ENCODE measurements at places on chromosomes 3 and 15.

GRCh38 chr3:72950372-72950771, 46.2 kb upstream of the PPP4R2 start:
- DNase-seq, result no peak

DNA sequence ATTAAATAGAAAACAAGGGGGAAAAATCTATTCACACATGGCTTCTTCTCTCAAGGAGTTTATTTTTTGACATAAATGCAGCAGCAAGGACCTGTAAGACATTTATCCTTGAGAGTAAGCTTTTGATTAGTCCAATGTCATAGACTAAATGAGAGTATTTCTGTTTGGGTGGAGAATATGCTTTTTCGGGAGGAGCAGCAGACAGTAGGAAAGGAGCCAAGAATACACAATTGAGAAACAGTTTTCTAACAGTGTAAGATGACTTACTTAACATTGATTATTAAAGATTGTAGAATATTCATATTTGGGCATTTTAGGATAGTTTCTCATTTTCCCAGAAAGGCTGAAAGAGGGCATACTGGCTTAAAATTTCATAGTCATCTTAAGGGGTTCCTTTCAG, 65.9 kb upstream of the PAQR5 start:
- DNase-seq, result no peak

DNA sequence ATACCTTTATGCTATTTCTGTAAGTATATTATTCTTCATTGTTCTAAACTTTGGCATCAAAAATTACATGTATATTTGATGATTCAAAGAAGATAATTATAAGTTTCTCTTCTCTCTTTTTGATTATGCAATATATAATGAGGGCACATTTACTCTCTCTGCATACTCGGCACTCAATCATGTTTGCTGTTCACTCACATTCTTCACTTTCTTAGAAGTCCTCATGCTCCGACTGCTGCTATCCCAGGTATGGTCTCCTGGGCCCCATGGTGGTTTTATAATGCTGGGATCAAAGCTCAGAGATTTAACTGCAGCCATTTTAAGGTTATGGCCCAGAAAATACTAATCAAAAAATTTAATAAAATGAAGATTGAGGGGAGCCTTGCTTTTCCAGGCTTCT, 529.7 kb upstream of the IL12A start:
- DNase-seq, result no peak

GRCh38 chr15:33083232-33084081, 111.1 kb downstream of the FMN1 start:
- DNase-seq, result peak; percentile 30

DNA sequence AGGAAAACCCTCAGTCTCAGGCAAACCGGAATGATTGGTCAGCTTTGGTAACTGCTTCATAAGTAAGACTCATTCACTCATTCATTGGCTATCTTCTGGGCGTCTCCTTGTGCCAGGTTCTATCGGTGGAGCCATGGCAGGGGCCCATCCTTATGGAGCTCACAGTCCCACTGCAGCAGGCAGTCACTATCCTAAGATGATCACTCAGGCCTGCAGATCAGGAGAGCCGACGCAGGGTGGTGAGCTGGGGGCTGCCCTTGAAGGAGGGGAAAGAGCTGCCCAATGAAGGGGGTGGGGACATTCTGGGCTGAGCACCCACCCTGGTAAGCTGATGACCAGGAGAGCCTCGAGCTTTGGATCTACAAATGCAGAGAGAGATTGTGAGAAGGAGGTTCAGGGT, 20.5 kb upstream of the FGD5 start:
- DNase-seq, result no peak

- no peak for DNase-seq
These were observed 7.3 kb upstream of the ZBTB38 start for GRCh38 chr3:141360888-141361598.

DNA sequence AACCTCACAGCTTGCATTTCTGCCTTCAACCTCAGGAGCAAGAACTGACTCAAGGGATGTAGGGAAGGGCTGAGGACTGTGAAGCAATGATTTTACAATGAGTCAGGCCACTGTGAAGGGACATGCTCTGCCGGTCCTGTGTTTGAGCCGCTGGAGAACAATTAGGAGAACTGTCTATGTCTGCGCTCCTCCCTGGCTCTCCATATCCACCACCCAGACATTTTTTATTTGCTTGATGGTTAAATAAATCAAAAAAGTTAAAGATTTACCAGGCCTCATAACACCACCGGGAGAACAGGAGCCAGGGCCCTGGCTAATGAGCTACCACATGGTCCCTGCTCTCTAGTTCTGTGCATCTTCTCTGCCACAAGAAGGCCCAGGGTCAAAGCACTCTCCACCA, 29.6 kb downstream of the SEC61A1 start:
- no peak for DNase-seq

- DNase-seq, result peak; percentile 59
These were observed 16.4 kb downstream of the APBA2 start for GRCh38 chr15:28901987-28902745.

- DNase-seq, result no peak
These were observed 2.3 kb upstream of the HRG start for GRCh38 chr3:186663361-186664118.

DNA sequence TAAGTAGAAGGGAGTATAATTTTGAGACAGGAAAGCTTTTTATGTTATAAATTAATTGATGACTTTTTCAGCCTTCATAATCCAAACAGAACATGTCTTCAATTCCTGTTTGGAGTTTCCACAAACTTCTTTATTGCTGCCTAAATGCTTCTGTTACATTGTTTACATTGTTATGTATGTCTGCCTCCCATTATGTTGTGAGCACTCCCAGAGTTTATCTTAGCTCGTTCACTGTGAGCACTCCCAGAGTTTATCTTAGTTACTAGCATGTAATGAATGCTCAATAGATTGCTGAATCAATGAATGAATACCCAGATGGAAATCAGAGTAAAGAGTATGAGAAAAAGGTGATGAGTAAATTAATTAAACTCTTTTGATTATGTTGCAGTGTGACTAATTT, 1178.0 kb downstream of the ROBO1 start:
- no peak for DNase-seq

DNA sequence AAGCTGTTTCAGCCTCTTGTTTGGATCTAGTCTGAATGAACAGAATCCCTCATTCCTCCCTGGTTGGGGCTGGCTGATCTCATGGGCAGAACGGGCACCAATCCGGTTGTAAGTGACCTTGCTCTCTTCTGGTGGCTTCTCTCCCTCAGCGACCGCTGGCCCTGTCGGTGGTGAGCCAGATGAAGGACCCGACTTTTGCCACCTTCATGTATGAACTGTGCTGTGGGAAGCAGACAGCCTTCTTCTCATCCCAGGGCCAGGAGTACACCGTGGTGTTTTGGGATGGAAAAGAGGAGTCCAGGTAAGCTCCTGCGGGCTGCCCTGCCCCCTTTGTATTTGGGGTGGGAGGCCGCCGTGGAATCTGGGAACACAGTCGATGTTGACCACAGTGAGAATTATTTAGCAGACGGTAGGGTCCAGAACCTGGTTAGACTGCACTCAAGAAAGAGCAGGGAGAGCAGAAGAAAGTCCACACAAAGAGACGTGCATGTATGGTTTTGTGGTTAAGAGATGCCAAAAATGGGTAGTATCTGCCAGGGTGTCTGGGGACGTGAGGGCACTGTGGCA, 138.8 kb downstream of the LRRK1 start:
- DNase-seq, result no peak

DNA sequence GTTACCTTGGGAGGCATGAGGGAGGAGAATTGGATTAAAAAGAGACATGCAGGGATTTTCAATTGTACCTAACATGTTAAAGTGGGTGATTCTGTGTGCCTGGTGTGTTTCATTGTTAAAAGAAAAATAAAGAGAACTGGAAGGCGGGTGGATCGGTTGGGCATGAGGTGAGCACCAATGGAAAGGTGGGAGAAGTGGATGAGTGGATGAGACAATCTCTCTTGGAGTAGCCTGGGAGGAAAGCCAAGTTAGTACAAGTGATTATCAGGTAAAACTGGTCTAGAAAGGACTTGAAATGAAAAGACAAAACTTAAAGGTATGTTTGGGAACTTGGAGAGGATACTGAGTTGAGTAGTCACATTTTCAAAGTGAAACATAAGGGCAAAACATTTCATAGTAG, 12.1 kb downstream of the VEPH1 start:
- DNase-seq, result no peak
